ENCODE measurements at places on chromosomes 7 and 10.

- DNase-seq = no peak
These were observed 96.4 kb downstream of the CUX1 start for GRCh38 chr7:101913851-101914250.

- no peak for DNase-seq
These were observed 39.2 kb upstream of the ZNF680 start for GRCh38 chr7:64602086-64602485.

GRCh38 chr7:51236470-51237132 lies 80.0 kb downstream of the COBL start:
- no peak for DNase-seq

- no peak for DNase-seq
These were observed 154.0 kb upstream of the TARP start for GRCh38 chr7:38427279-38427955.

DNA sequence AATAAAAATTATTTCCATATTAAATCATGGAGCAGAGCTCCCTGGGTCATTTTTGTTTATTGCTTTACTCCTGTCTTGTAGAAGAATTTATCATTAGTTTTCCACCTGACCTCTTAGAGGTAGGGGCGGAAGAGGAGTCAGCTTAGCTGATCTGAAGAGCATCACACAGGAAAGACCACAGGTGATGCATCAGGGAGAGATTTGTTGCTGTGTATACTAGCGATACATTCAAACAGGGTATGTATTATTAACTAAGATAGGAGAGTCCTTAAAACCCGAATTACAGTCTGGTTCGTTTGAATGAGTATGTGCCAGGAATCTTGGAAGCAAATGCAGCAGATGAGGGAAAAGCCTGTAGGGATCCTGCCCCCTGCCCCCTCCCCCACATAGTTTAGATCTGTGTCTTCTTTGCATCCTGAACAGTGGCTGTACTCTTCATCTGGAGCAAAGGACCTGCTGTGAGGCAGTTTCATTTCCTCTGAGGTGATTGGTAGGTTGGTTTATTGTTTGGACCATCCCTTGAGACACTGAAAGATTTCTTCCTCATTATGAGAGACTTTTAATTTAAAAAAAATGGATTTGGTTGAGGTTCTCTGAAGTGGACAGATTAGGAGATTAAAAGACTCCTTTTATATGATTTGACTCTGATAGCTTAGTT lies 177.0 kb downstream of the SND1 start:
- no peak for DNase-seq

DNA sequence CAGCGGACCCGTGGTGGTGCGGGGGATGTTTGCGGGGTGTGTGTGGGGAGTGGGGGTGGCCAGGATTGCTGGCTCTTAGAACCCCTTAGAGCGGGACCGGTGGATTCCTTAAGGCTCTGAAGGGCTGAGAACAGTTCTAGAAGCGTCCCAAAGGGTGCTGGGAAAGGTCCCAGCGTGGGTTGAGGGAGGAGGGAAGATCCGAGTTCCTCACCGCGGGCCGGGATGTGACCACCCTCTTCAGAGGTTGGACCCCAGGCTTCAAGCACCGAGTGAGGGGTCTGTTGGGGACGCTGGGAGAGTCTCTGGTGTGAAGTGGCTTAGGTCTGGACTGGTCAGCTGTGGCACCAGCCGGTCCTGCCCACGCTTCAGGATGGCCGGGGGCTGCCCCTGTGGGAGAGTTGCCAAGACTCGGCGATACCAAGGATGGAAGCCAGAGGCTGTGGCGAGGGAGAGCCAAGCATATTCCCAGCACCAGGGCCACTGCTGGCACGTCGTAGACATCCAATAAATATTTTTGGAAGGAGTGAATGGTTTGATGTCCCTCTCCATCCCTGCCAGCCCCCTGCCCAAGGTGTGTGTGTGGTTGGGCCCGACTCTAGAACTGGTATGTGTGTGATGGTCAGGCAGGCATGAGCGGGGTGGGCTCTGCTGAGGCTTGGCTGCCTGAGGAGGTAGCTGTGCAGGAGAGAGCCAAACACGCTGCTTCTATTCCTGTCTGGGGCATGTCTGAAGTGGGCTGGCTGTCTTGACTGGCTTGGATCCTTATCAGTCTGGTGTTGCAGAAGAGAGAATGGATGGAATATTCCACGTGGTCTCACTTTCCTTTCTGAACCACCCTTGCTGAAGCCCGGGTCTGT lies 19.2 kb downstream of the ZNF775 start:
- no peak for DNase-seq

DNA sequence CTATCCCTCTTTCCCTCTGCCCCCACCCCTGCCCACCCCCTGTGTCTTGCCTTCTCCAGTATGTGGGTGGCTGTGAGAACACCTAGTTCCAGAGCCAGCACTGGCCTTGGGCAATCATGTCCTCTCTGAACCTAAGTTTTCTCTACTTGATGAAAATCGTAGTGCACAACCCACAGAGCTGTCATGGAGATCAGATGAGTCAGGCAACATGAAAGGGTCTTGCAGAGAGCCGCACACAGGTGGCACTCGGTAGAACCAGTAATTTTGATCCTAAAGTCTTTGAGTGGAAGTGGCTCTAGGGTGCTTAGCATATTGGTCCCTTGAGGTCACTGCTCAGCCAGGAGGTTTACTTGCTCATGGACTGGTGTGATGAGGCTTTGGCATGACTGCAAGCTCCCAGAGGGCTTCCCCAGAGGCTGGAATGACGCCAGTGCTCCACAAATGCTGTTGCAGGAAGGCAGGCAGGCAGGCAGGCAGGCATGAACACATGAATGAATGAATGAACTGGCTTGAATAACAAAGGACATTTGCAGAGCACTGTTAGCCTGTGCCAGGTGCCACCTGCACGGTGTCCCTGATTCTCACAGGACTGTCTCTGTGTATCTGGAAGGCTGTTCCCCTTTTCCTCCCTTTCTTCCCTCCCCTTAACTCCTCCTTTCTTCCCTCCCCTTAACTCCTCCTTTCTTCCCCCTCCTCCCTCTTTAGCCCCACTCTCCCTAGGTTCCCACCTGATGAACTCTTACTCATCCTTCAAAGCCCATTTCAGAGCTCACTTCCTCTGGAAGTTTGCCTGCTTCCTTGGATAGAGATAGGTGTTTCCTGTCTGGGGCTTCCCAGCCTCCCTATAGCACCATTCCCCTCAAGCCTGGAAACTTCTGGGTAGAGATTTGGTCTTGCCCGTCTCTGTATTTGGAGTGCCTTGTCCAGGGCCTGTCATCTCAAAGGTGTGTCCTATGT lies 27.2 kb upstream of the CTBP2 start:
- no peak for DNase-seq

GRCh38 chr10:18008986-18009385 lies 57.3 kb downstream of the SLC39A12 start:
- DNase-seq = no peak

GRCh38 chr7:39075210-39075609 lies 97.5 kb downstream of the POU6F2 start:
- DNase-seq = no peak

GRCh38 chr7:11026452-11027359 lies 53.0 kb downstream of the PHF14 start:
- no peak for DNase-seq

- DNase-seq = no peak
These were observed 590.8 kb downstream of the AUTS2 start for GRCh38 chr7:70188901-70189650.

DNA sequence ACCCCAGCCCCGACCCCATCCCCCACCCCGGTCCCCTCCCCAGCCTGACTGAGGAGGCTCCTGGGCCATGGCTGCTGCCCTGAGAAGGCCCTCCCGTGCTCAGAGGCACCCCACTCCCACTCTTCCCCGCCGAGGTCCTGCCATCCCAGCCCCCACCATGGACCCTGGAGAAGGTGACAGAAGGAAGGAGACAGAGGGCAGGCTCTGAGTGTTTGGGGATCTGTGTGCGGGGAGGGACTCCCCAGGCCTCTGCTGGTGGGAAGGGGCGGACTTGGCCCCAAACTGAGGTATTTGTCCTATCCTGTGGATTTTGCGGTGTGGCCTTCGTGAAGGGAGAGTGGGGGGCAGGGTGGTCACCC lies 53.4 kb downstream of the PWWP2B start:
- DNase-seq = no peak

- DNase-seq = no peak
These were observed 172.3 kb downstream of the MDFIC start for GRCh38 chr7:115094163-115094562.

GRCh38 chr10:118108194-118109026 lies 61.7 kb upstream of the RAB11FIP2 start:
- DNase-seq = no peak
